ENCODE measurements at places on chromosomes 6 and 20.

DNA sequence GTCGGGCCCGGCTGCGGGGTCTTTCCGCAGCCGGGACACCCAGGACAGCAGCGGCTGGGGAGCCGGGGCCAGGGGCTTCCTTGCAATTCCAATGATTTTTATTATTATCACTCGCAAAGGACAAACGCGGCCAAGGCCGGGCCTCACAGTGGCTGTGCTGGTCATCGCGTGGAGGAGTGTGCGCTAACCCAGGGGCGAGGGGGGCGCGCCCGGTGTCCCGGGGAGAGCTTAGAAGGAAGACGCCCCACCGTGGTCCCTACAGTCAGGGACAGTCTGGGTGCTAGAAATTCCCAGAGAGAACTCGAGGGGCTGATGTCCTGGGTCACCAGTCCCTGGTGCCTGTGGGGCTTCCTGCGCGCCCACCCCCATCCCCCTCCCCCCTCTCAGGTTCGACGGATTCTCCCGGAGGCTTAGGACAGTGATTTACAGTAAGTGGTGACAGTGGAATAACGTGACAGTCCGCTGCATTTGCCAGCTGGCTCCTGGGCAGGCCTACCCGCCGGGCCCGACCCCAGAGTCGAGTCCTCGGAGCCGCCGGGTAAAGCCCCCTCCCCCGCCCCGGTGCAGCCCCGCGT is 9.5 kb downstream of the FOXC1 start:
- DNase-seq, result no peak

GRCh38 chr6:47484616-47485015 is 7.0 kb downstream of the CD2AP start:
- DNase-seq, result peak; percentile 81

- DNase-seq, result peak; percentile 2
Measured at GRCh38 chr20:9945408-9945807, 89.4 kb upstream of the ANKEF1 start.

- DNase-seq, result no peak
Measured at GRCh38 chr6:2891768-2892170, 11.3 kb downstream of the SERPINB9 start.

GRCh38 chr6:113171882-113172281 is 685.3 kb upstream of the MARCKS start:
- DNase-seq, result no peak

GRCh38 chr20:16061351-16061750 is 511.9 kb downstream of the KIF16B start:
- no peak for DNase-seq

DNA sequence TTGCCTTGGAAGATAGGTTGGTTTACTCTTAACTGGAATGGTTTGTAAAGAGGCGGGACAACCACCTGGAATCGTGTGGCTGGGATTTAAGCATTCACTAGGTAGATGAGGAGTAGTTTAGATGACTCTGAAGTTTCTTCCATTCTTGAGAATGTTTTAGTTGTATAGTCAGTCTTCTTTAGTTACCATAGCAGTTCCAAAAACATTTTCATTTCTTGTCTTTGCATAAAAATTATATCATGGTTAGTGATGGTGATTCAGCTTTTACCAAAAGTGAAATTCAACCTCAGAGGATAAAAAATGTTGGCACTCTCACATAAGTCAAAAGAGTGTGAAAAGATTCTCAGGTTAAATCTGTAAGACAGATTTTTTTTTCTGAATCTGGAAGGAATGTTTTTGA is 70.3 kb downstream of the SMAP1 start:
- peak; percentile 18 for DNase-seq

DNA sequence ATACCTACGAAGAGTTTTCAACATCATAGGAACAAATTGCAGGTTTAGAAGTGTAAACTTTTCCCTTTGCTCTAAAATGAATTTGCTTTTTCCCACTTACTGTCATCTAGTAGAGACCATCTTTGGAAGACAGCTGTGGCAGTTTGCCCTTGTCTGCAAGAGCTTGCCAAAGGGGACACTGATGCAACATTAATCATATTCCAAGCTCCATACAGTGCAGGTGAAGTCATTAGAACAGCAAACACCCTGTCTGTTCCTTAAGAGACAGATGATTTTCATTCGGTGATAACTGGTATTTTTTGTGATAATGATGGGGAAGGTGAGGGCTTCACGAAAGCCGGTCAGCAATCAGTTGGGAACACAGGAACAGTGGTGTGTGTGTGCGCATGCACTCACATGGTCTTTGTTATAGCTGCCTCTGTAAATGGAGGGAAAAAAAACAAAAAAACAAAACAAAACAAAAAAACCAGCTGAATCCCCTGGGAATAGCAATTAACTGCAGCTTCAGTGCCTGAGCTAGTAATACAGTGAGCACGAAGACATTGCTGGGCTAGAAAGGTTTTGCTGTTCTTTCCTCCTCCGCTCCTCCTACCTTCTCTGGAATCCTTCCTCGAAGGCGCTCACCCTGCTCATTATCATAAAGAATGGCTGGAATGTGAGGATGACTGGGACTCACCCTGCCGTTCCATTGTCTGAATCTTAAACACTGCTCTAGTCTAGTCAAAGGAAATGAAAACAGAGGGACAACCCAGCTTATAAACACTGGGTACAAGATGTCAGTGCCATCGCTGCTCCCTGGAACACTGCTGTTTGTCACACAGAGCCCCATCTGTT is 35.2 kb upstream of the KIF13A start:
- DNase-seq, result peak; percentile 57

DNA sequence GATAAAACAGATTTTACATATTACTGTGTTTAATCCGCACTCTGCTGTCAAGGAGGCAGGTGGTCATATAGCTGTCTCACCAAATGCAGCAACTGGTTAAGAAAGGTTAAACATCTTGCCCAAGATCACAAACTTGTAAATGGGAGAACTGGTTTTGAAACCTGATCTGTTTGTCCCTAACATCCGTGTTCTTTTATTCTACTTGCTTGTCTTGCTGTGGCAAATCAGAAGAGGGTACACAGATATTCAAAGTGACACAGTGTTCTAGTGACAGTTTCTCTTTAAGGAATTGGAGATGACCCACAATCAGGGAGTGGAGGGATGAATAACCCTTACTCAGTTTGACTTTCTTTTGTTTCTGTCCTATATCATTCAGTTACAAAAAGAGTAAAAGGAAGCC is 83.0 kb upstream of the SGK1 start:
- no peak for DNase-seq

GRCh38 chr6:154861825-154862224 is 128.6 kb downstream of the SCAF8 start:
- DNase-seq, result no peak
